Activated CD4-positive, alpha-beta T cell treated with anti-CD3 and anti-CD28 coated beads for 24 hours (primary cell): ENCODE measurements at places on chromosomes 5 and 9.

- no peak for DNase-seq
Observed at GRCh38 chr9:124001866-124002525, 9.6 kb upstream of the LHX2 start.

DNA sequence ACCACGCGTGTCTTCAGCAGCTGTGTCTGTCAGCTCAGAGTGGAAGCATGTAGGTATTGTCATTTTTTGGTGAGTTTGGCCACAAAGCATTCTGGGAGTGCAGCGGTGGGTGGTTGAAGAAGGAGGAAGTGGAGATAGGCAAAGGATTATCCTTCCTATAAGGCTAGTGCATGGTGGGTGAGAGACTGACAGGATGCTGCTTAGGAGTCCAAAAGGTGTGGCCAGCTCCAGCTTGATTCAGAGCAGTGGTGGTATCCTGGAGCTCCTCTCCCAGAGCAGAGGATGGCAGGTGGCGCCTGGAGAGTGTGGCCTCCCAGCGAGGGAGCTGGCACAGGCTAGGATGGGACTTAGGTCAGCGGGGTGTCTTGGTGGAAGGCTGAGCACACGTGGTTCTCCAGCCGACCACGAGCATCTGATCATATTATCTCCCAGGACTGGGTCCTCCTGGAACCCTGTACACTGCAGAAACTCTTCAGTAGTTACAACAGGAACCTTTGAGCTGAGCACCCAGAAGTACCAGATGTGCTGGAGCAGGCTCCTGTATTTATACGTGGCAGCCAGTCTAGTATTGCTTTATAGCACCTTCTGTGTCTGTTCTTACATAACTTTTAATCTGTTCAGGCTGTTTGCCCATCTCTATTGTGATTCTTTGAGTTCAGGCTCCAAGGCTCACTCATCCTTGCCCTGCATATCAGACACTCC lies 29.6 kb downstream of the MAML1 start:
- no peak for DNase-seq

DNA sequence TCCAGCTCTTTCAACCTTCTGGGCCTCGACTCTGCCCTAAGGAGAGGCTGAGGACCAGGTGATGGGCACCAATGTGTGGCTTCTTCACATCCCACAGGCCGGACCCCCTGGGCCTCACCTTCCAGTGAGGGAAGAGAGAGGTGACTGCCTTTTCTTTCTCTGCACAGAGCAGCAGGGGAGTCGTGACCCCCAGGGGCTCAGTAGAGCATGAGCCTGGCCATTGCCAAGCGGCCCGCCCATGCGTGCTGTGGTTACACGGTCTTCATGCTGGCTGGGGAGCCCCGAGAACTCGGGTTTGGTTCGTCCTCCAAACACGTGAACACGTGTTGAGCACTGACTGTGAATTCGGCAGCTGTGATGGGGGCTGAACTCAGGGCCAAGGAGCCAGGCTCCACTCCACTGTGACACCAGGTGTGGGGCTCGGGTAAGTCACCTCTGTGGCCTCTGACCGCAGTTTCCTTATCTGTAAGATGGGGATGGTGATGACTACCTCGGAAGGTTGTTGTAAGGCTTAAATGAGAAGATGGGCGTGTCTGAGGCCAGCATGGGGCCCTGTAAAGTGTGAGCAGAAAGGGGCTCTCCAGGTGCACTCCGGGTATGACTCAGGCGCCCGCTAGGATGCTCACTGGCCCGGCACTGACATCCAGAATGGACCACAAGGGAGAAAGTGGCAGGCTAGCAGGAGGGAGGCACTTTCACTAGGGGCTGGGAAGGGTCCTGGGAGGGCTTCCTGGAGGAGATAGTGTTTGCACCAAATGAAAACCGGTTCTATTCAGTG lies 13.4 kb upstream of the GRHPR start:
- peak; percentile 42 for DNase-seq

DNA sequence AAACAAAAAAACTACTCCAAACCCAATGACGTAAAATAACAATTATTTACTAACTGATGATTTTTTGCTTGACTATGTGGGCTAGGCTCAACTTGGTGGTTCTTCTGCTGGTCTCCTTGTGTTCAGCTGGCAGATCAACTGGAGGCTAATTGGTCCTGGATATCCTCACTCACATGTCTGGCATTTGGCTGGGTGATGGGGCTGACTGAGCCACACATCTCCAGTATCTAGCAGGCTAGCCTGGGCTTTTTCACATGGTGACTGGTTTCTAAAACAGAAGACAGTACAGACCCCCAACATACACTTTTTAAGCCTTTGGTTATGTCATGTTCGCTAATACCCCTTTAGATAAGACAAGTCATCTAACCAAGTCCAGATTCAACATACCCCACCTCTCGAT lies 104.7 kb upstream of the PRRC1 start:
- DNase-seq, result no peak

DNA sequence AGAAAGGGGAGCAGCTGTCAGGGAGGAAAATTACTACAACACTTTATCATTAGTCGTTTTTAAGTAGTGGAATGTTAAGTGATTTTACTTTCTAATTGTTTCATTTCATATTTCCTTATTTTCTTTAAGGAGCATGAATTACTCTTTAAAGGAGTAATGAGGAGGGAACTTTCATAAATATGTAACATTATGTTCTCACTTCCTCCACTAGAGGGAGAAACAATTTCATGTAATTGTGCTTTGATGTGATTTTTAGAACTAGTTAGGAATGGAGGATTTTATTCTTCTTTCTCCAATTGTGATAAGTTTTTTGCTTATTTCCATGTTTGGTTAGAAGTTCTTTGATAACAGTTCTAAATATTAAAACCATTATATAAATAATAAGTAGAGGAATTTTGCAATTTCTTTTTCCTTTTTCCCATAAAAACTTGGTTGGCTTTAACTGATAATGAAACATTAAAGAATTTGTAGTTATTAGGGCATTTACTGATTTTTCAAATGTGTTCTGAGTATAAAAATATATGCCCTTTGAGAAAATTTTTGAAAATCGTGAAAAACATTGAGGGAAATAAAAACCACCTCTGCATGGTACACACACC lies 25.6 kb downstream of the CEP78 start:
- DNase-seq, result no peak

DNA sequence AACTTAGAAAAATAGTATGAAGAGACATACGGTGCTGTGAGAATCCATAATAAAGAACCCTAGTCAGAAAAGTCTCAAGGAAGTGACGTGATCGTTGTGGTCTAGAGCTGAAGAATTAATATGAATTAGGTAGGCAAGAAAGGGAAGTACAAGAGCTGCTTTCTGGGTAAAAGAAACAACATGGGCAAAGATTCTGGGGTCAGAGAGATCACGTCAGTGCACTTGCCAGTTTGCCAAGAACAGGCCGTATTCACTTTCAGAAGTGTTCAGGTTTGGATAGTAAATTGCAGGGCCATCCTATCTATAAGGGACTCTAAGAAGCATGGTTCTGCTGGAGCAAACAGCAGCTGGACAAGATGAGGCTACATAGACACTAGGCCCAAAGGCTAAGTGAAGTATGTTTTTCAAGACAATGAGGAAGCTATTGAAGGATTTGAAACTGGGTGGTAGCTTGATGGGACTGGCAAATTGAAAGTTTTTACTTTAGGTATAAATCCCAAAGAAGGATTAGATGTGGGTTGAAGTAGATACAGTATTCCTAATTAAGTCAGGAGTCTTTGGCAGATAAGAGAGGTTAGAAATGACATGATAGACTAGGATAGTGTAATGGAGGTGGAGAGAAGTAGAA lies 4.8 kb upstream of the CHD1 start:
- DNase-seq, result no peak

DNA sequence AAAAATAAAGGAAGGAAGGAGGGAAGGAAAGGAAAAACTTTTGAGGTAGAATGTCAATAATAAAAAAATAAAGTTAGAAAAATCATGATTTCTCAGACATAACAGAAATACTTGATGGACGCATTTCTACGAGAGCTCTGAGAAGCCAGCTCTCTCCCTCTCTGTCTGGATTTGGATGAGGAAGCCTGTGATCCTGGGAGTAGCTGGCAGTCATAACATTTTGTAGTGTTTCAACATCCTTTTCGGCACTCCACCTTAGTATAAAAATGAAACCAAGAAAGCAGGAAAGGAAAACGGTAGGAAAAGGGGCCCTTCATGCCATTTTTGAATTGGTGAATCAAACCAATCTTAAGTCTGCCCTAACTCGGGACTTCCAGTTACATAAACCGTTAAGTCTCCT lies 321.3 kb downstream of the EPB41L4A start:
- no peak for DNase-seq

DNA sequence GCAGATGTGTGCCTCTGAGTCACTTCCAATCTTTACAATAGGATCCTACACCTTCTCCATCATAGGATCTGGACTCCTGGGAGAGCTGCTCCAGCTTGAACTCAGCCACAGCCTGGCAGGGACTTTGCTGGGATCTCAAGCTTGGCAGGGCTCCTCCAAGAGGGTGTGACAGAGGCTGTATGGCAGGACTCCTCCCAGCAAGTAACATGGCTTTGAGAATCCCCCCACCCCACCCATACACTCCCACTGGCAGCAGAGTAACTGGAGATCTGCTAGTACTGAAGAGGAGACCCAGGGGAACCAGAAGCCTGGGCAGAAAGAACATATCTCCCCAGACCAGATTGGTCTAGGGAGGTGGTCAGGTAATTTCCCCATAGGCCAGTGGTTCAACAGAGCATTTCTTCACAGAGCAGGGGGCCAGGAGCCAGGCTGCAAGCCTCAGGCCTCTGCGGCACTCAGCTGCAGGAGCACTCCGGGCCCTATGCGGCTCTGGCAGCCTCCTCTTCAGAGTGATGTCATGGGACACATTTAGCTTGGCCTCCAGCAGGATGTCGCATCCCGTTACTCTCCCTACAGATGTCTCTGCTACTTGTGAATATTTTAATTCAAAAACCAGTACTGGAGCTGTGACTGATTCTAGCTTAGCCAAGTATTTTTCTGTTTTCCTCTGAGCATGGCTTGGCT lies 1.7 kb upstream of the ACSL6 start:
- no peak for DNase-seq

- DNase-seq, result no peak
Observed at GRCh38 chr9:78235256-78235761, 566 bp upstream of the CEP78 start.

DNA sequence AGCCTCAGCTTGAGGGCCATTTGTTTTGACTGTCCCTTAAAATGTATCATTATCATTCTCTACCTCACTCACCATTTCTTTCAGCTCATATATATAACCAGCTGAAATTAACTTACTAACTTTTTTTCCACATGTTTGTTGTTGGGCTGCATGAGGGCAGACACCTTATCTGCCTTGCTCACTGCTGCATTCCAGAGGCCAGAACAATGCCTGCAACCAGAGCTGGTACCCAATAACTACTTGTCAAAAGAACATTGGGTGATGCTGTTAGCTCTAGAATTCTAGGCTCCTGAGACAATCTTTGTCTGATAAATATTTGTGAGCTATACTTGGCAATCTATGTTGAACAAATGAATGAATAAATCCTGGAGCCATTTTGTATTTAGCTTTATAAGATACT lies 68.3 kb downstream of the HTR4 start:
- no peak for DNase-seq

GRCh38 chr5:169945831-169946261 lies 34.4 kb downstream of the INSYN2B start:
- DNase-seq, result no peak
